Fibroblast of skin of left quadriceps (primary cell): ENCODE measurements at places on chromosomes 7 and 10.
A peak's percentile ranks its signal among the peaks of the same experiment; 100 is the strongest.

GRCh38 chr7:111174510-111174909, 83.6 kb downstream of the LRRN3 start:
- no peak for DNase-seq

GRCh38 chr10:57638411-57638810, 629.3 kb downstream of the IPMK start:
- DNase-seq = no peak

GRCh38 chr7:151631570-151631952, 111.9 kb upstream of the RHEB start:
- no peak for DNase-seq

GRCh38 chr7:130515315-130516040, 23.6 kb downstream of the MEST start:
- no peak for DNase-seq

GRCh38 chr10:54402576-54402975, 398.5 kb downstream of the PCDH15 start:
- no peak for DNase-seq

GRCh38 chr7:141122736-141123135, 48.9 kb downstream of the TMEM178B start:
- no peak for DNase-seq

DNA sequence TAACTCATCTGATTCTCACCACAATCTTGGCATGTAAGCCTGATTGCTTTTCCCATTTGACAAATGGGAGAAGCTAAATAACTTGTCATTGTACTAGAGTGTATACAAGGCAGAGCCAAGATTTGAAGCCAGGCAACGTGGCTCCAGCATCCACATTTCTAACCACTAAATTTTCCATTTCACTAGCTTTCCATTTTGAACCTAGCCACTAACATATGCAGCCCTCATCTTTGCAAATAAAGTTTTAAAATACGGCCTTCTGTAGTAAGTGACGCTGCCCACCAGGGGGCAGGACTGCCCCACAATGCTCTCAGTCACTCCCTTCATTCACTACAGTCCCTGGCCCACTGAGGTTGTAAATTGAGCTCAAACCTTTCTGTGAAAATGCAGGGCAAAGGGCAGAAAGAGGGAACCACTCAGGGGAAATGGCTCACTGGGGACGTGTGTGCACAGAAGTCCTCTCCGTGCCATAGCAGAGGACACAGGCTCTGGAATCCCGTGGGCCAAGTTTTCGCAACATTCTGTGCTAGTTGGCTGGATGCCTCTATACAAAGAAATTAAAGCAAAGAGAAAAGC, 315.7 kb downstream of the TNS3 start:
- DNase-seq = peak; percentile 37

- peak; percentile 83 for DNase-seq
These were observed 195.8 kb upstream of the HABP2 start for GRCh38 chr10:113356794-113357680.

GRCh38 chr10:28616514-28616913, 60.8 kb upstream of the BAMBI start:
- DNase-seq = no peak

DNA sequence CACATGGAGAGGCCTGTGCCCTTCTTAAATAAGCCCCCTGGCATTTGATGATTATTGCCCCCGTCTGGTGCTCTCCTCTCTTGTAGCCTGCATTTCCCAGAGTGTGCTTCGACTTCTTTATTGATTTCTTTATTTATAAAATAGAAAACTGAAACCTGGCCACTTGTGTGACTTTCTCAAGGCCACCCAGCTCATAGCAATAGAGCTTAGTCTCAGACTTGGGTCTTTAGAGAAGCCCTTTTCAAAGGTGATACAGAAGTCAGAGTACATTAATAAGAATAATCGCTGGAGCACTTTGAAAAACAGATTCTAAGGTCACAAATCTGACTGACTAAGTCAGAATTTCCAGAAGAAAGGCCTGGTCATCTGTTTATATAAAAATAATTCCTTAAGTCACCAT, 86.6 kb downstream of the NOC3L start:
- no peak for DNase-seq

DNA sequence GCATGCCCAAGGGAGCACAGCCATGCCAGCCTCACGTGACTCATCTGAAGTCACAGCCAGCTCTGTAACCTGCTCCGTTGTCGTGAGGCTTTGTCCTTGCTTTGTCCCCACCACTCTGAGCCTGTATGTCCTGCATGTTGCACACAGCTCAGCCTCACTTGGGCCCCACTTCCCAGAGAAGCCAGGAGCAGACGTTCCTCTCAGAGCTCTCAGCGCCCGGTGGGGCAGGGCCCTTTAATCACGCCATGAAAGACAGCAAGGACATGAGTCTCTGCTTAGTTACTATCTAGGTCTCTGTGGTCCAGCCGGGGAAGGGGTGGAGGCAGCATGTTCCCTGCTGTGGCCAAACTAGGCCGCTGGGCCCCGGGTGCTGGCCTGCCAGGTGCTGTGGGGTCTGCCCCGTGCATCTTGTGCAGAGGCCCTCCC, 127.4 kb upstream of the FAM20C start:
- no peak for DNase-seq

DNA sequence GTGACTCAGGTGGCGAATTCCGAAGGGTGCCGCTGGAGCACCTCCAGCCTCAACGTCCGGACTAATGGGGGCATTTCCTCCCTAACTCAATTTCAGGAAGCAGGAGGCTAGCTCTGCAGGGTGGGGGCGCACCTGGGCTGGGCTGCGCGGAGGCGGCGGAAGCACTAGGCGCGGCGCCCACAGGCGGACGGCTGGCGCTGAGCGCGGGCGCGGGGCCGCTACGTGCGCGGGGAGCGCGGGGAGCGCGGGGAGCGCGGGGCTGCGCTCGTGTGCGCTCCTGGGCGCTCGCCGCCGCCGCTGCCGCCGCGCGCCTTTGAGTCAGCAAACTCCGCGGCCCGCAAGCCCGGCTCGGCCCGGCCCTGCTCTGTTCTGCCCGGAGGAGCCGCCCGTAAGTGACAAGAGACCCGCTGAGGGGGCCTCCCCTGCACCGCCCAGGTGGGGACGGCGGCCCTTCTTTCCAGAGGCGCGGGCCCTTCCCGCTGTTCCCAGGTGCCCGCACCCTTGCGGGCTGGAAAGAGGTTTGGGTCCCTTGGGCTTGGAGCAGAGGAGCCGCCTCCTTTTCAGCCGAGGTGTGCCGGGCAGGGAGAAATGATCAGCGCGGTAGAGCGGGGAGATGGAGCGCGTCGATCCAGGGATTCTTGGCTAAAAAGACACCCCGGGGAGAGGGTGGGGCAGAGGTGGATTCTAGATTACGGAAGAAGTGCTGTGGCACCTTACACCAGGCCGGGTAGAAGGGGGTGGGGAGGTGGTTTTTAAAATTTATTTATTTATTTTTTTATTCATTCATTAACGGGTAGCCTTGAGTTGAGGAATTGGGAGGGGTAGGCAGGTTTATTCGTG, at the start of gene SNX10:
TSS of gene SNX10 (plus strand) at position 164 of the 840 bp plus-strand sequence. CDS start 54,581 bp downstream, outside the sequence.
- DNase-seq = no peak

DNA sequence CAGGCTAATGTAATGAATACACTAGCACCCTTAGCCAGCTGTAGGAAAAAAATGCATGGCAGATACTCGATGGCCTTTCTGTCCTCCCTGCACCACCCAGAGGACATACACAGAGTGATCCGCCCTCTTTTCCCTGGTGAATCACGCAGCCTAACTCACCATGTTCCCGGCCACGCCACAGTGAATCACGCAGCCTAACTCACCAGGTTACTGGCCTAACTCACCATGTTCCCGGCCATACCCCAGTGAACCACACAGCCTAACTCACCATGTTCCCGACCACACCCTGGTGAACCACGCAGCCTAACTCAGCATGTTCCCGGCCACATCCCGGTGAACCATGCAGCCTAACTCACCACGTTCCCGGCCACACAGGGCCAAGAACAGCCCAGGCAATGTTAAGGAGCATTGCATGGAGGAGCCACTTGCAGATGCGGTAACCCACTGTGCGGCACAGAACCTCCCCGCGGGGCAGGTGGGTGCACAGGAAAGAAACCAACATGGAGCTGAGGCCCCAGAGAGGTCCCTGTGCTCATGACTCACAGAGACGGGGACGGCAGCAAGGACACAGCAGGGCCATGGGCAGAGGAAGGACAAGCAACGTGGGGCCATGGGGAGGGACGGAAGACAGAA, 508.5 kb downstream of the DNAJB6 start:
- no peak for DNase-seq

- no peak for DNase-seq
These were observed 220.9 kb upstream of the MKLN1 start for GRCh38 chr7:131106681-131107336.

- peak; percentile 68 for DNase-seq
These were observed 21.3 kb downstream of the MDH2 start for GRCh38 chr7:76069238-76069638.

- DNase-seq = no peak
These were observed 1005.8 kb upstream of the C7orf33 start for GRCh38 chr7:147584771-147585193.

DNA sequence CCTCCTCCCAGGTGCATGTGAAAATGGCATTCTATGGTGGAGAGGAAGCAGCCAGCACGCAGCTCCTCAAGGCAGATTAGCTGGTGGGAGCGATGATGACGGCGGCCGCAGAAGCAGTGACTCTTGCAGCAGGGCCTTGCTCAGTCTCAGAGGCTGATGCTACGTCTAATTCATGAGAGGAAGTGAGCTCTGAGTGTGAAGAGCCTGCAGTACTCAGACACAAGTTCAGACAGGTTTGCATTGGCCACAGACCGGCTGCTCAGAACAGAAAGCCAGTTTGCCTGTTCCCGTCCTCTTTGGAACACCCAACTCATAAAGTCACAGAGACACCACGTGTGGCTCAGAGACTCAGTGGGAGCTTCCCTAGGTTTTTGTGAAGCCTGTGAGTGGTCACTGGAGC, 136.5 kb downstream of the ADARB2 start:
- DNase-seq = no peak

- no peak for DNase-seq
These were observed 175.2 kb upstream of the PPP2R2D start for GRCh38 chr10:131725581-131726069.

- DNase-seq = no peak
These were observed 35.2 kb upstream of the HECW1 start for GRCh38 chr7:43077285-43077684.

GRCh38 chr10:75925999-75926398, 494.6 kb downstream of the LRMDA start:
- DNase-seq = no peak

DNA sequence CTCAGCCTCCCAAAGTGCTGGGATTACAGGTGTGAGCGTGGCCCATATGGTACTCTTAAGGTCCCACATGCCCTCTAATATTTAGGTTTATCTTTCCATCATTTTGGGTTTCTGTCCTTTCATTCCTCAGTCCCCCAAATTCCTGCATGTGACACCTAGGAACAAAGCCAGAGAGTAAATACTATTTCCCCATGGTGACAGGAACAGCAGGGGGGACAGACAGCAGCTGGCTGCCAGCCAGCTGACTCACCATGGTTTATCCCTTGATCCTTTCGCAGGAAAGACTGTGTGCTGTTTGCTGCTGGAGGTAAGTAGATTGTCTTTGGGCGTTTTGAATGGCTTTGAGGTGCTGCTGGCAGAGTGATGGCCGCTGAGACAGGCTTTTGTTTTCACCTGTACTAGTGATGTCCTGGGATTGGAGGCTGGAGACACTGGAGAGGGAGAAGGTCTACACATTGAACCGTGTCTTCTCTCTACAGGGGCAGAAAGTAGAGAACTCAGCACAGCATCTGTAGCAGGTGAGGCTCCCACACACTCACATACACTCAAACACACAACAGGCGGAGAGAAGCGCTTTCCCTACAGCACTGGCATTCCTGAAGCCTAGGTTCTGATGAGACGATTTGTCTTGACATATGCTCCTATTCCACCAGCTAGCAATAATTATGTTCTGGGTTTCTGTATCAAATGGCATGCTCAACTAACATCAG, 83.7 kb upstream of the EFCAB10 start:
- no peak for DNase-seq
